NCI-H146 (cell line): ENCODE measurements at places on chromosomes 2 and 18.

DNA sequence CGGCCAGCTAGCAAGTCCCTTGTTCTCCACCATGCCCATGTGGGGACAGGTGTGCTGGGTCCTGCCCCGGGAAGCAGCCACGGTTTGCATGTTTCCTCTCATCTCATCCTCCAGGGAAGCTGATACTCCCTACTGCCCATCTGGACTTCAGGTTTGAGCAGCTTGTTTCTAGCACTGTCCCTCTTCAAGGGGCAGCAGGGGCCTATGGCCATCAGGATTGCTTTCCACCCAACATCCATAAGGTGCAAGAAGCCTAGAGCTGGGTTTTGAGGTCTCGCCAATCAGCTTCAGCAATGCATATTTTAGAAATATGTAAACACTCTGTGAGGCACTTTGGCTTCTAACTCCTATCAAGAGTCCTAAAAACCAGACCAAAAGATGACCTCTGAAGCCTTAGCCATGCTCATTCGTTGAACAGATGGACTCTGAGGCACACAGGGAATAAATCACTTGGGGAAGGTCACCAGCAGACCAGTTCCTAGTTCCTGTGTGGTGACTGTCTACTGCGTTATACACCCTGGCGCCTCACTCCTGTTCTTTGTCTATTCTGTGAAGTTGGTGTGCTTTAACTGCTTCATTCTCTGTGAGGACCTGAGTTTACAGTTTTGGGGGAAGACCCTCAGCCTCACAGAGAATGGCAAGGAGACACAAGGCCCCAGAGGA, 192.6 kb upstream of the TWIST2 start:
- no peak for DNase-seq

DNA sequence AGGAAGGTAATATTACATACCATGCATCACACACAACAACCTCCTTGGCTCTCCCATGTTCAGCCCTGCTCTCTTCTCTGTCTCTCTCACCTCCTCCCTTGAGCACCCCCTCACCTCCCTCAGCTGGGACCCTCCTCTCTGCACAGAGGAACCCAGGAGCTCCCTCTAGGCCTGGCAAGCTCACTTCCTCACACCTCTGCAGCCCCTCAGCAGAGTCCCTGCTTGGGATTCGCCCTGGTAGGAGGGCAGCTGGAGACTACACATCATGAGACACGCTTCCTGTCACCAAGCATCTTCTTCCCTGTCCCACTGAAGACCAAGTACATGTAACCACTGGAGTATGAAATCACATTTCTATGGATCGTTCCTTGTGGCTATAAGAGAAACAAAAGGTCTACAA, 51.0 kb downstream of the ADD2 start:
- DNase-seq = no peak

GRCh38 chr18:79738041-79738461, 58.4 kb downstream of the CTDP1 start:
- no peak for DNase-seq

- peak; percentile 57 for DNase-seq
These were observed 94.4 kb upstream of the TGFA start for GRCh38 chr2:70647873-70648481.

DNA sequence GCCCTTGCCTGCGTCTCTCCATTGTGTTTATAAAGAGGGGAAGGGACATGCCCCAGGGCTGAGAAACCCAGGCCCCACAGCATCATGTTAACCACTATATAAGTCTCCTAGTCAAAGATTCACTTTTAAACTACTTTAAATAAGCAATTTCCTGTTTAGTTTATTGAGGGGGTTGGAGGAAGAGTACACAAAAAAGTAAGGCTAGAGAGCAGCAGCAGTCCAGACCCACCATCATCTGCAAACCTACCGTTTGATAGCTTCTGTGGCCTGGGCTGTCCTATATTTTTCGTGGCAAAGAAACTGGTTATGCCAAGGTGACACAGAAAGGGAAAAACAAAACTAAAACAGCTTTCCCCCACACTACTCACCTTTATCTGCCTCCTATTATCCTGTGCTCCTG, 646.1 kb downstream of the IRS1 start:
- DNase-seq = no peak

GRCh38 chr2:56287974-56288373, 104.2 kb downstream of the CCDC85A start:
- no peak for DNase-seq

- DNase-seq = peak; percentile 87
These were observed 124.7 kb upstream of the ZNF516 start for GRCh38 chr18:76619621-76620315.

DNA sequence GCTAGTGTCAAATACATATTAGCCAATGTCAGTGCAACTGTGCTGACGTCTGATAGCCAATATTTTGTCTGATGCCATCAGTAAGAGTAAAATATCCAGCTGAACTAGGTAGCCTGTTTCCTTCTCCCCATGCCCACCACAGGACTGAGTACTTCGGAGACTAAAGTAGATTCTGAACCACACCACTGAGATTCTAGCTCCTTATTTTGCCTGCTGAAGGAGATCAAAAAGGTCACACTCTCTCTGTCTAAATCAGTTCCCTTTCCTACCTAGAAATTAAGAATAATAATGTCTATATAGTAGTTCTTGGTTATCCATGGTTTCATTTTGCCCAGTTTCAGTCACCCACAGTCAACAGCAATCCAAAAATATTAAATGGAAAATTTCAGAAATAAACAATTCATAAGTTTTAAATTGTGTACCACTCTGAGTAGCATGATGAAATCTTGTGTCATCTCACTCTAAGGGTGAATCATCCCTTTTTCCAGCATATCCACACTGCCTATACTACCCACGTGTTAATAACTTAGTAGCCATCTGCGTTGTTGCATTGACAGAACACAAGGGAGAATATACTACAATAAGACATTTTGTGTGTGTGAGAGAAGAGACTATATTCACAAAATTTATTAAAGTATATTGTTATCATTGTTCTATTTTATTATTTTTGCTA, 1043.3 kb upstream of the PIK3C3 start:
- DNase-seq = no peak

GRCh38 chr2:37523814-37524362, 147.6 kb downstream of the CDC42EP3 start:
- no peak for DNase-seq

DNA sequence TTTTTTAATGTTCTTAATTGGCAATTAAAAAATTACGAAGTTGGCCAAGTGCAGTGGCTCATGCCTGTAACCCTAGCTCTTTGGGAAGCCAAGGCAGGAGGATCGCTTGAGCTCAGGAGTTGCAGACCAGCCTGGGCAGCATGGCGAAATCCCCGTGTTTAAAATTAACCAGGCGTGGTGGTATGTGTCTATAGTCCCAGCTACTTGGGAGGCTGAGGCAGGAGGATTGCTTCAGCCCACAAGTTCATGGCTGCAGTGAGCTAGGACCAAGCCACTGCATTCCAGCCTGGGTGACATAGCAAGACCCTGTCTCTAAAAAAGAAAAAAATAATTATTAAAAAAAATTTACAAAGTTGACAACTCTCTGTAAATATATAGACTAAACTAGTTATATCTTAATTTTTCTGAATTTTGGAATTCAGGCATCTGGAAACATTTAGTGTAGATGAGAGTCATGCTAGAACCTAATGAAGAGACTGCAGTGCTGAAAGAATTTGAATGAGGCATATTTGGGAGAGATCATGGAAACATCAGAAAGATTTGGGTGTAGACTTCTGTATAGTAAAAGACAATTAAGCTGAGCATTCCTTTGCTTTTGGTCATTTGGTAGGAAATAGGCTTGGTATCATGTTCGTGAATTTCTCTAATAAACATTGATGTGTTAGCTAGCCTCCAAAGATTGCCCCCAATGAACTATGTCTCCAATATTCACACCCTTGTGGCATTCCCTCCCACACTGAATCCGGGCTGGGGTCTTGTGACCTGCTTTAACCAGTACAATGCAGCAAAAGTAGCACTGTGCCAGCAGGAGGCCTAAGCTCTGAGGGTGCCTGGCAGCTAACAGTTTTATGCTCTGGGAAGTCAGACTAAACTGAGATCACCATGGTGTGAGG, 4.2 kb upstream of the ROCK1 start:
- no peak for DNase-seq

DNA sequence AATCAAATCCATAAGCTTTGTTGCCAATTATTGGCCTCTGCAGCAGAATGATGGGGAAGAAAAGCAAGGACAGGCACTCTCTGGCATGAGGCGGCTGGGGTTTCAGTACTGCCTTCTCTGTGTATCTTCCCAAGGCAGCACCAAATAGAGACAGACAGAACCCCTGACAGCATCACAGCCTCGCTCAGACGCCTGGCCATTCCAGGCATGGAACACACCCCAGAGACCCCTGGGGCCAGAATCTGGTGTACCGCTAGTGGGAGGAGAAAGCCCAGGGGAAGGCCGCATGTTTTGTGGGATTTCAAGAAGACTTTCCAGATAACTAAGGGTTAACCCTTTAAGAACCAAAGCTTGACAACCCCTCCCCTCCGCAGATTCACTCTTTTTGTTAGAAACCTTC, 282.1 kb downstream of the EN1 start:
- no peak for DNase-seq

DNA sequence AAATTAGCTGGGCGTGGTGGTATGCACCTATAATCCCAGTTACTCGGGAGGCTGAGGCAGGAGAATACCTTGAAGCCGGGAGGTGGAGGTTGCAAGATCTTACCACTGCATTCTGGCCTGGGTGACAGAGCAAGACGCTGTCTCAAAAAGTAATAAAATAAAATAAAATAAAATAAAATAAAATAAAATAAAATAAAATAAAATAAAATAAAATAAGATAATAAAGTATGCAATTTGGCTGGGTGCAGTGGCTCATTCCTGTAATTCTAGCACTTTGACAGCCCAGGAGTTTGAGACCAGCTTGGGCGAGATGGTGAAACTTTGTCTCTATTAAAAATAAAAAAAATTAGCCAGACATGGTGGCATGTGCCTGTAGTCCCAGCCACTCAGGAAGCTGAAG, 85.6 kb upstream of the XPO1 start:
- no peak for DNase-seq

DNA sequence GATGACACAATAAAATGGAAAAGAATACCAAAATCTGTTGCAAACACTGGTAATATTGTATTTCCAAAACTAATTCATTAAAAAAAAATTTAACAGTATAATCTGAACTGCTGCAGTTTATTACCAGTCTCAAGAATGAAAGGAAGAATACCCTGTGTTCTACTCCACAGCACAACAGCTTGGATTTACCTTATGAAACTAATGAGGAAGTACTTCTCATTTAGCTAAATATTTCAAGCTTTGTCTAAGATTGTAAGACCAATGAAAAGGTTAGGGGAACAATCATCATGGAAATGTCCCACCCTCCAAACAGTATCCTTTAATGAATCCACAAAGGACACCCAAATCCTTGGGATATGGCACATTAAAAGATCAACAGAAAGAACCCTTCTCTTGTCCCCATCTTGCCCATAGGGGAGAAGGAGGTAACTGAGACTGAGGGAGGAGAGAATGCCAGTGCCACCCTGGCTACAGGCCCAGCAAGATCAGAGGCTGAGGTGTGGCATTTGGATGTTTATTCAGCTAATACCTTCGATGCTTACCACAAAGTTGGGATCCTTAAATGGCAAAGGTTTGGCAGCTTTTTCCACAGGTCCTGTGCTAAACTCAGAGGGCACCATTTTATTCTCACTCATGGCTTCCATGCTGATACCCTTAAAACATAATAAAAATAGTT, 17.7 kb downstream of the INO80C start:
- DNase-seq = no peak

- no peak for DNase-seq
These were observed 255.1 kb upstream of the LINC00305 start for GRCh38 chr18:64403784-64404503.

DNA sequence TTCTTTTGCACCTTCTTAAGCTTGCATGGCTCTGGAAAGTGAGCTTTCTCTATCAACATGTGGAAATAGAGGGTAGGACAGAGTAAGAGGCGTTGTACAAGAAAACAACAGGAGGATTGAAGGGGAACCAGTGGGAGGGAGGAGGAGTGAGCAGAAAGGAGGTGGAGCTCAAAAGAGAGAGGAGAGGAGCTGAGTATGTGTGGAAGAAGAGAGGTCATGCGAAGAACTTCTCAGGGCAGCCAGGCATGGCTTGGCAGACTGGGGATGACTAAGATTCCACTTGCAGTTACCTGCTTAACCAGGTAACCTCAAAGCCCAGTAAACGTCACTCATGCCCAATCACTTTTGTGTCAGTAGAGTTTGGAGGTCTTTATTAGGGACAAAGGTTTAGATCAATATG, 105.1 kb downstream of the BCL2L11 start:
- DNase-seq = no peak

DNA sequence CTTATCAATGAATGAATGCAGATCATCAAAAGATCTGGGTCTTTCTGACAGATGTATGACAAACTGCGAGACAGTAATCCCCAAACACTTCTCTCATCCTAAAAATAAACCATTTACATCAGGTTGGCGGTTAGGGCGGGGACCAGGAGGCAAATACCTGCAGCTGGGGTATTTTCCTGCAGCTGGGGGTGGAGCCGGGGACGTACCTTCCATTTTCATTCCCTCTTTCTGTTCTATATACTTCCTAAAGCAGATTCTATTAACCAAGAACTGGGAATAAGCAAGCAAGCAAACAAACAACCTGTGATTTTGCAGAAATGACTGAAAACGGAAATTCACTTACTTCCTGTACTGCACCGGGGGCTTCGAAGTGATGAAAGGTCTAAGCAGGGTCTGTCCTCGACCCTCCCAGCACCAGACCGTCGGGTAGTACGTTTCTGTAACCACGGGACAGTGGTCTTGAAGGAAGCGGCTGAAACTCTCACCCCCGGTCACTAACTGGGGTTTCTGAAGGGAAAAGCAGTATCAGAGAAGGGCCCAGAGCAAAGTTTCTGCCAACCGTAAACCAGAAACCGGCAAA, 1.2 kb downstream of the ABHD3 start:
- peak; percentile 63 for DNase-seq

DNA sequence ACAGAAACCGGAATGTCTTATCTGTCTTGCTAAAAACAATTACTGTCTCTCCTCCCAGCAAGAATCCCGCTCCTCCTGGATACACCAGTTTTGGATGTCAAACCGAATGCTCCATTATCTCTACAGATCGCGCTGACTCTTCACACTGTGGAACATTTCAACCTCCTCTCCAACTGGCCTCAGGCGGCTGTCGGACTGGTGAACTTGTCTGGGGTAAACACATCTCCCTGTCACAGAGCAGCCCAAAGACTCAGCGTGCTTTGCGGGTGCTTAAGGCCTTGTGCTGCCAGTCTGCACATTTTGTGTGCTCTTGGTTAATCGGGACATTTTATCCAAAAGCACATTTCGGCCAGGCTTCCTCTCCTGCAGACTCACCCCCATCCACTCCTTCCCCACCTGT, 173.1 kb downstream of the ICOS start:
- no peak for DNase-seq
